ENCODE measurements at places on chromosomes 2 and 18.

GRCh38 chr2:43117521-43118143 is 108.8 kb downstream of the ZFP36L2 start:
- H3K27ac ChIP-seq, result no peak overlapping the region
- no peak overlapping the region for H3K4me3 ChIP-seq
- DNase-seq, result no peak
- H3K36me3 ChIP-seq, result no peaks in the 10 kb centered on the region
- H3K27me3 ChIP-seq, result no peaks in the 10 kb centered on the region

DNA sequence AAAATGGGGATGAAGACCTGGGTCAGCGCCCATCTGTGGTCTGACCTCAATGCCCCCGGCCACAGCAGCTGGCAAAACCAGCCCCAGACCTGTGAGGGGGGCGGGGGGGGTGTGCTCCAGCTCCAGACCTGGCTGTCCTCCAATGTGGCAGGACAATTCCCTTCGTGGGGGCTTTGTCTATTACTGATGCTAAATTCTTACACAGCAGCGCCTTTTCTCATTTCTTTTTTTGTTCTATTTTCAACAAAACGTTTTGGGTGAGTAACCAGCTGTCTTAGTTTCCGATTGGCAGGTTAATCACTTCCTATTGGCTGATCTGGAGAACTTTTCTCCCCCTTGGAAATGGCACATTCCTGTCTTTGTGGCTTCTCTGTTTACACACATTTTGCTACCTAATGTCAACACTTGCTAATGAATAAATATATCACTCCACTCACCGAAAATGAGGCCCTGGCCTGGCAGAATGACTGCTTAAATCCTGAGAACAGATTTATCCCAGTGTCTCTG is 4.4 kb downstream of the SMAD7 start:
- no peaks in the 10 kb centered on the region for H3K27me3 ChIP-seq
- H3K36me3 ChIP-seq, result peaks cover 40% of the 10 kb centered on the region
- no peak overlapping the region for H3K27ac ChIP-seq

- H3K36me3 ChIP-seq, result no peaks in the 10 kb centered on the region
- no peaks in the 10 kb centered on the region for H3K27me3 ChIP-seq
- H3K27ac ChIP-seq, result no peak overlapping the region
- peak; percentile 57 for DNase-seq
- no peak overlapping the region for H3K4me3 ChIP-seq
- H3K4me1 ChIP-seq, result no peaks in the 10 kb centered on the region
These were observed 26.5 kb upstream of the C2orf74 start for GRCh38 chr2:61135510-61135909.

DNA sequence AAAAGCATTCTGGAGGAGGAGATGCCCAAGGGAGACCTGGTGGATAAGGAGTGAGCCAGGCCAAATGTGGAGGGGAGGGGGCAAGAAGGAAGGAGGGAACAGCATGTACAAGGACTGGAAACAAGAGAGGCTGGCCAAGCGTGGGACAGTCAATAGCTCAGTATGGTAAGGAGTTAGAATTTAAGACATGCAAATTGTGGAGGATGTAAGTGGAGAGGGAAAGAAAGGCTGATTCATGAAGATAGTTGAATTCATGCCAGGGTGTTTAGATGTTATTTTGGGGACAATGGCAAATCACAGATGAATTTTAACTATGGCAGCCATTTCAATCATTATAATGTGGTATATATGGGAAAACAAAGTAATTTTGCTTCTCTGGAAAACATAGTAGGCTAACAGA is 462.3 kb downstream of the MEIS1 start:
- no peak overlapping the region for H3K4me3 ChIP-seq
- DNase-seq, result peak; percentile 65
- H3K27me3 ChIP-seq, result no peaks in the 10 kb centered on the region
- peak overlapping the region; percentile 99 for H3K27ac ChIP-seq

DNA sequence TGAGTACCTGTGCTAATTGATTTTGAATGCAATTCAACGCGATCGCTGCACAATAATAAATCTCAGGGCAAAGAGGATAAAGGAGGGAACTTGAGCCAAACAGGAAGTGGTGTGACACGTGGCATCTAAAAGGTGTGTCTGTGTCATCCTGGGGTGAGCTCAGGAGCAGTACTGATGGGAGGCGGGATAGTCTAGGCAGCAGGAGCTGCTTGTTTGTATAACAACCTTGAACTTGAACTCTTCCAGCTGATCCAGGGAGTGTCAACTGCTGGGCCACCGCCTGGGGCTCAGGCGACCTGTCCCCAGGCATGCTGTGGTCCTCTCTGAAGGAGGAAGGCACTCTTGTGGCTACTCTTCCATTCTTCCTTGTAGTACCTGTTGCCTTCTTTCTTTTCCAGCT is 61.2 kb downstream of the BOD1L2 start:
- H3K27ac ChIP-seq, result no peak overlapping the region
- H3K36me3 ChIP-seq, result no peaks in the 10 kb centered on the region
- H3K4me3 ChIP-seq, result no peak overlapping the region

DNA sequence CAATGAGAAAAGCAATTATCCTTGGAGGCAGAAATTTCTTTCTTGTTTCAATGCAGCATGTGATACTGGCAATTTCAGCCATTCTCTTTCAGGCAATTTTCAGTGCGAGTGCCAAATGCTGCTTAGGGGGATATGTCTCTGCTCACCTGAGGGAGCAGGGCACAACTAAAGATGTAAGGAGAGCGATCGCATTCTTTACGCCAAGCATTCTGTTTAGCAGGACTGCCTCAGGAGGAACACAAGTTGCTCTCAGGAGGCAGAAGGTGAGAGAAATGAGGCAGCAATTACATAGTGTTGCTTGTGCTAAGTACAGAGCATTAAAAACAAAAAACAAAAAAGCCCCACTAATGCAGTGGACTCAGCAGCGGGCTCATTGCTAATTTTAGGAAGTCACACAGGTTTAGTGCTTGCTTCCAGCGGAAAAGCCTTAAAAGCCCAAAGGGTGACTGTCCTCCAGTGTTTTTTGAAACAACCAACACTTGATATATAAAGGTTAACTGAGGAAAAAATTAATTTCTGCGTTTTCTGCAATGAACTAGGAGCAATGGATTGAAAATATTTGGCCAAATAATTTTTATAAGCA is 116.9 kb downstream of the METTL8 start:
- H3K27me3 ChIP-seq, result no peaks in the 10 kb centered on the region
- no peak for DNase-seq
- H3K27ac ChIP-seq, result no peak overlapping the region
- H3K36me3 ChIP-seq, result no peaks in the 10 kb centered on the region
- no peak overlapping the region for H3K4me3 ChIP-seq

- H3K4me1 ChIP-seq, result peaks cover 22% of the 10 kb centered on the region
- H3K27me3 ChIP-seq, result no peaks in the 10 kb centered on the region
- H3K36me3 ChIP-seq, result peaks cover 10% of the 10 kb centered on the region
- no peak for DNase-seq
- no peak overlapping the region for H3K4me3 ChIP-seq
These were observed 87.0 kb downstream of the HDAC4 start for GRCh38 chr2:239313776-239314175.

DNA sequence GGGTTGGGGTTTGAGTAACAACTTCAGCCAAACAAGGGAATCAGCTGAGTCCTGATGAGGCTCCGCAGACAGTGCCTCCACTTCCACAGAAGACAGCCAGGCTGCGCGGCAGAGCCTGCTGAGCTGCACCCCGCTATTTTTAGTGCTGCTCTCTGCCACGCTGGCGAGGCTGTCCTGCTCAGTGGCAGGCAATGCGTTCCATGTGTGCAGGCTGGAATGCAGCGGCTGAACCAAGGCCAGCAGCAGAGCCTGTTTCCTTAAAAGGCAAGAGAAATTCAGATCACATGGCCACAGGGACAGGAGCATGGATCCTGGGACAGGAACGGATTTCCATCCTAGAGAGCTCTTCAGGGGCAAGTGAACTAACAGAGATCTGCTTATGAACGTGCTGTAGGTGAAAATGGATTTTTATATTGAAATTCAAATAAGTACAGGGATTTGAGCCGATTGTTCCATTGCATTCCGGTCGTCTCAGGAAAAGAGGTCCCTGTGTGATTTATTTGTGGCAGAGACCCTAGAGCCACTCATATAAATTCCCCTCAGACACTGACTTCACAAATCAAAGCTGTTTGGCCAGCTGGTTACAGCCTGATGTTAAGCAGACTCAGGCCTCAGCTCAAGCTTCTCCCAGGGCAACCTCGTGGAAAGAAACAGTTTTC is 98.7 kb downstream of the COL6A3 start:
- peak; percentile 98 for DNase-seq
- H3K27me3 ChIP-seq, result no peaks in the 10 kb centered on the region
- H3K4me1 ChIP-seq, result peaks cover 26% of the 10 kb centered on the region
- no peaks in the 10 kb centered on the region for H3K36me3 ChIP-seq
- H3K4me3 ChIP-seq, result no peak overlapping the region

GRCh38 chr2:136344339-136344738 is 226.4 kb upstream of the CXCR4 start:
- H3K36me3 ChIP-seq, result no peaks in the 10 kb centered on the region
- no peak overlapping the region for H3K4me3 ChIP-seq
- no peak overlapping the region for H3K27ac ChIP-seq
- no peaks in the 10 kb centered on the region for H3K4me1 ChIP-seq

DNA sequence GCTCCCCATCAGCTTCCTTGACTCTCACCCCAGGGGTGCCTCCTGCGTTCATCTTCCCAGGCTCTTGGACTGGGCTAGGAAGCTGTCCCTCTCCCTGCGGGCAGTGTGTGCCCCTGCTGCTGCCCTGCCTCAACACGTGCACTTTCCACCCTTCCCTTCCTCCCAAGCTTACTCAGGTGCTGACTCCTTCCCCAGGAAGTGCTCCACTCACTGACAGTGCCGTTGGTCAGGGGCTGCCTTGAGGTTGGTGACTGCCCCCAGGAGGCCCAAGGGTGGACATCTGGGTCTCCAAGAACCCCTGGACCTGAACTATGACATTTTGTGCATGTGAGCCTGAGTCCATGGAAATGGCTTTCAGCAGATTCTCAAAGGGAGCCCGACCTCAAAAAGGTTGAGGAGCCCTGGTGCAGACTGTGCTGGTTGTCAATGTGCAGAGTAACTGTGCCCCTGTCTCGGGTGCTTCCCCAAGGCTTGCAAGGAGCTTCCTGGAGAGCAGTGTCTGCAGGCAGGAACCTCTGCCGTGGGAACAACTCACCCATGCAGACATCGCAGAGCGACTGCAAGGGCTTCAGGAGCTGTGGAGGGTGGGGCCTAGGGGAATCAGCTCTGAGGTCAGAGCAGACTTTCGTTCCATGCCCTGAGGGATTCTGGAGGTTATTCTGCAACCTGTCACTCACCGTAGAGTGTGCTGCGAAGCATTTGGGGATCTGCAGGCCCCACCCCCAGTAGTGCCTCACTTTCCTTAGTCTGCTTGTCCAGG is 116.5 kb upstream of the MCFD2 start:
- 0 out of 2 replicates have a peak overlapping the region, but pooled peaks have one; percentile 3 for H3K27ac ChIP-seq
- peaks cover 46% of the 10 kb centered on the region for H3K36me3 ChIP-seq
- DNase-seq, result no peak
- H3K4me1 ChIP-seq, result peaks cover 42% of the 10 kb centered on the region
- H3K27me3 ChIP-seq, result no peaks in the 10 kb centered on the region
- H3K4me3 ChIP-seq, result no peak overlapping the region

GRCh38 chr2:12935222-12935621 is 218.5 kb downstream of the TRIB2 start:
- DNase-seq, result no peak
- no peaks in the 10 kb centered on the region for H3K36me3 ChIP-seq
- H3K4me3 ChIP-seq, result no peak overlapping the region
- no peak overlapping the region for H3K27ac ChIP-seq

- H3K27ac ChIP-seq, result no peak overlapping the region
- H3K4me3 ChIP-seq, result no peak overlapping the region
- H3K4me1 ChIP-seq, result peaks cover 36% of the 10 kb centered on the region
- DNase-seq, result no peak
These were observed 4.2 kb downstream of the SH3BP4 start for GRCh38 chr2:234955971-234956509.

DNA sequence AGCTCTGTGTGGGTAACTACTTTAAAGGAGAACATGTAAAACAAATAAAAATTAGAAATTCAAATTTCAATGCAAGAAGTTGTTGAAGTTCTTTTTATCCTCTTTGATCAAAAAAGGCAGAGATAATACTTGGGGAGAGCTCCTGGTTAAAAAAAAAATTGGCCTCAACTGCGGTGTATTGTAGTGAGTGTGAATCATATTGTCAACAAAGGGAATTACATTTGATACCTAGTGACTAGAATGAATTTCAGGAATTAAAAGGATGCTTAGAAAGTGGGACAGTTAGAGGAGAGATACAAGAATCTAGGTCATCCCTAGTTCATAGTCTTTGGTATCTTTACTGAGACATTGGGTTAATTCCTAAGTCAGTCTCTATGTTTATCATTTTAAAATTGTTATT is 473.0 kb downstream of the CCDC85A start:
- no peak overlapping the region for H3K27ac ChIP-seq
- no peaks in the 10 kb centered on the region for H3K27me3 ChIP-seq
- no peaks in the 10 kb centered on the region for H3K4me1 ChIP-seq
- no peak overlapping the region for H3K4me3 ChIP-seq
- no peaks in the 10 kb centered on the region for H3K36me3 ChIP-seq

- peak; percentile 80 for DNase-seq
- no peaks in the 10 kb centered on the region for H3K27me3 ChIP-seq
- peaks cover 24% of the 10 kb centered on the region for H3K4me1 ChIP-seq
- peak overlapping the region; percentile 42 for H3K4me3 ChIP-seq
- no peaks in the 10 kb centered on the region for H3K36me3 ChIP-seq
These were observed 21.2 kb downstream of the TEX44 start for GRCh38 chr2:231613663-231614558.

Measured in IMR-90 (cell line).